Tongue (tissue), 3 donors: ENCODE measurements at places on chromosomes 2 and 18. TPM values are rescaled to one million over a fixed set of nuclear protein-coding genes. Genes with fewer than 3 reads are reported as not detected.

The ITGAV gene
- total RNA-seq, result 117 TPM

The CRYBA2 gene
- total RNA-seq, result not detected

The CCDC68 gene
- total RNA-seq, result 5.0 TPM

The PKDCC gene
- total RNA-seq, result 121 TPM

The HOXD13 gene
- not detected for total RNA-seq

The GPR45 gene
- not detected for total RNA-seq

The PROKR1 gene
- total RNA-seq, result 1.0 TPM
